ENCODE measurements at places on chromosomes 16 and 17.
A peak's percentile ranks its signal among the peaks of the same experiment; 100 is the strongest.

DNA sequence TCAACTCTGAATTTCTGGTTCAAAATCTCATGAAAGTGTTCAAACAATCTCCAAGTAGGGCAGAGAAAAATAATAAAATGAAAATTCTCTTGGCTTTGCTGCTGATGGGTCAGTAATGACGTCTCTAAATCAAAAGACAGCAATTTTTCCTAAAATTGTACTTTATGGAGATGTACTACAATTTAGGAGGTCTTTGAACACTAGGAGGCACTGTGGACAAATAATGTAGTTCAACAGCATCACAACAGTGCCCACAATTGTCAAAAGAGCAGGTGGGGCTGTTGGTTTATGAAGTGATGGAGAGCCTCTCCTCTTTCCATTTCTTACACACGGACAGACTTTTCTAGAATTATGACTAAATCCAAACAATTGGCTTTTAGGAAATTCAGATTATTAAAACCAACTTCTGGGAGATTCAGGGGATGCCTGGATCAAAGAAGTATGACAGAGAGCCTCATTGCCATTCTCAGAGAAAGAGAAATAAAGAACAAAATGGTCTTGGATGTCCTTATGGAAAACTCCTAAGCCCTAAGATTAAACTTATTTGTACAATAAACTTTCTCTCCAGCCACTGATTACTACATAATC lies 23.8 kb downstream of the EZH1 start:
- H3K27me3 ChIP-seq, result no peaks in the 10 kb centered on the region
- no peaks in the 10 kb centered on the region for H3K4me1 ChIP-seq
- H3K4me3 ChIP-seq, result no peak overlapping the region

GRCh38 chr17:12463102-12463501 lies 202.6 kb upstream of the MYOCD start:
- H3K27ac ChIP-seq, result no peak overlapping the region
- H3K4me3 ChIP-seq, result no peak overlapping the region
- no peaks in the 10 kb centered on the region for H3K4me1 ChIP-seq
- DNase-seq, result no peak

DNA sequence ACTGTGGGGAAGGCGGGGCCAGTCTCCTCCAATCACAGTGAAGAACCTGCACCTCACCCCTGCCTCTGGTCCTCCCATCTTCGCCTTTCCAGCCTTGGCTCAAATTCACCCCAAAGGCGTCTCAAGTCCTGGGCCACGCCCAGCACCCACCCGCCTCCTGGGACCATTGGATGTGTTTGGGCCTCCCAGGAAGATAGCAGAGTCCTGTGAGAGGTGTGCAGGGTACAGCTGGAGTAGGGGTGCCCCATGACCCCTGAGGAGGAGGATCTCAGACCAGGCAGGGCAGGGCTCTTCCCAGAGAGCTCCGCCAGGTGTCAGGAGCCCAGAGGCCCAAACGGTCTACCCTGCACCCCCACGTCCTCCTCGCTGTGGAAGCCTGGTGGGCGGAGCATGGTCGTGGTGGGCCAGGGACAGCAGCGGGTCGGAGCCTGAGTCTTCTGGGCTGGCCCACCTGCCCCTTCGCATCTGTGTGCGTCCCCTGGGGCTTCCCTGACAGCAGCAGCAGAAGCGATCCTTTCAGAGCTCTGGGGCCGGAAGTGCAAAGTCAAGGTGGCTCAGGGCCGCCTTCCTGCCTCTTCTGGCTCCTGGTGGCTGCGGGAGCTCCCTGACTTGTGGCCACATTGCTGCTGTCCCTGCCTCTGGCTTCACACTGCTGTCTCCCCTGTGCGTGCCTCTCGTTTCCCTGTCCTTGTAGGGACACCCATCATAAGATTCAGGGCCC lies 34.9 kb upstream of the ZNF469 start:
- DNase-seq, result peak; percentile 7
- H3K36me3 ChIP-seq, result no peaks in the 10 kb centered on the region
- H3K27ac ChIP-seq, result no peak overlapping the region
- H3K27me3 ChIP-seq, result peaks cover 2% of the 10 kb centered on the region

GRCh38 chr16:25087761-25088160 lies 23.8 kb upstream of the LCMT1 start:
- no peaks in the 10 kb centered on the region for H3K4me1 ChIP-seq
- no peak overlapping the region for H3K4me3 ChIP-seq

GRCh38 chr17:74274709-74275340 lies 791 bp downstream of the DNAI2 start:
- no peak overlapping the region for H3K4me3 ChIP-seq
- peaks cover 5% of the 10 kb centered on the region for H3K4me1 ChIP-seq
- DNase-seq, result no peak
- peaks cover 18% of the 10 kb centered on the region for H3K27me3 ChIP-seq
- H3K27ac ChIP-seq, result no peak overlapping the region
- H3K36me3 ChIP-seq, result no peaks in the 10 kb centered on the region

DNA sequence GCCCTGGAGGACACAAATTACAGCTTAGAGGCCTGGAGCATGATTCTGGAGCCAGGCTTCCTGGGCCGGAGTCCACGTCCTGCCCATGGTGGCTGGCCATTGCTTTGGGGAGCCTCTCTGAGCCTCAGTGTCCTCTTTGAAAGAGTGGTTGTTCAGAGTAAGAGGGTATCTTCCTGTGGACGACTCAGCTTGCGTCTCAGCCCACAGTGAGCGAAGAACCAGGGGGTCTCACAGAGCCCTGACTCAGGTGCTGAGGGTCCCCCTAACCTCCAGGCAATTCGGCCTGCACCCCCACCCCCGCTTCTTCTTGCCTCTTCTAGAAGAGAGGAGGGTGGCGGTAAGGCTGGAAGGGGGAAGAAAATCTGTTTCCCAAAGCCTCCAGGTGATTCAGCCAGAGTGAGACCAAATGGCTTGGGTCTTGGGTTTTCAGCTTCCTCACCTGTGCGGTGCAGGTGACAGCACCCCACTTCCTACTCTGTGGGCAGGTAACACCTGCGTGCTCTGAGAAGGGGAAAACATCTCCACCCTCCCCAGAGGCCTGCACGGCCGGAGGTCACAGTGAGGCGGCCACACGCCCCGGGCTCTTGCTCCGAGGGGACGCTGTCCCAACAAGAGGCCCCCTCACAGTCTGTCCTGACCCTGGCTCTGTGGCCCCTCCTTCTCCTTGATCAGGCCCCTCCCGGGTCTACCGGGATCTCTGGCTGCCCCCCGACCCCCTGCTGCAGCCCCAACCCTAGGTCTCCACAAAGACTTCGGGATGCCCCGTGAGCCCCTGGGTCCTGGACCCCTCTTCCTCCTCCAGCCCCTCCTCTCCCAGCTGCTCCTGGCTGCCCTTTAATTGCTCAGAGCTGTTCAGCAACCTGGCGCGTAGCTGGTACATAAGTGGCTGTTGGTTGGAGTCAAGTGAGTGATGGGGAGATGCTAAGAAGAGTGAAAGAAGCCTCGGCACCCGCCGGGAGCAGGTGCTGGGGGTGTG lies 119.2 kb downstream of the METRNL start:
- H3K4me3 ChIP-seq, result no peak overlapping the region
- no peaks in the 10 kb centered on the region for H3K36me3 ChIP-seq
- DNase-seq, result peak; percentile 32
- H3K27me3 ChIP-seq, result no peaks in the 10 kb centered on the region
- peaks cover 35% of the 10 kb centered on the region for H3K4me1 ChIP-seq
- H3K27ac ChIP-seq, result peak overlapping the region; percentile 44

GRCh38 chr16:89784406-89784805 lies 32.0 kb downstream of the FANCA start:
- H3K27me3 ChIP-seq, result no peaks in the 10 kb centered on the region
- no peaks in the 10 kb centered on the region for H3K36me3 ChIP-seq
- no peaks in the 10 kb centered on the region for H3K4me1 ChIP-seq
- no peak overlapping the region for H3K4me3 ChIP-seq
- DNase-seq, result no peak

- no peak for DNase-seq
- no peaks in the 10 kb centered on the region for H3K4me1 ChIP-seq
- no peaks in the 10 kb centered on the region for H3K27me3 ChIP-seq
- peak overlapping the region; percentile 23 for H3K27ac ChIP-seq
- no peaks in the 10 kb centered on the region for H3K36me3 ChIP-seq
- no peak overlapping the region for H3K4me3 ChIP-seq
These were observed 972.9 kb upstream of the SOX9 start for GRCh38 chr17:71147906-71148305.

- H3K27me3 ChIP-seq, result no peaks in the 10 kb centered on the region
- no peak overlapping the region for H3K4me3 ChIP-seq
- peak overlapping the region; percentile 16 for H3K27ac ChIP-seq
- peaks cover 31% of the 10 kb centered on the region for H3K4me1 ChIP-seq
These were observed 52.1 kb upstream of the TOB1 start for GRCh38 chr17:50918071-50918932.

DNA sequence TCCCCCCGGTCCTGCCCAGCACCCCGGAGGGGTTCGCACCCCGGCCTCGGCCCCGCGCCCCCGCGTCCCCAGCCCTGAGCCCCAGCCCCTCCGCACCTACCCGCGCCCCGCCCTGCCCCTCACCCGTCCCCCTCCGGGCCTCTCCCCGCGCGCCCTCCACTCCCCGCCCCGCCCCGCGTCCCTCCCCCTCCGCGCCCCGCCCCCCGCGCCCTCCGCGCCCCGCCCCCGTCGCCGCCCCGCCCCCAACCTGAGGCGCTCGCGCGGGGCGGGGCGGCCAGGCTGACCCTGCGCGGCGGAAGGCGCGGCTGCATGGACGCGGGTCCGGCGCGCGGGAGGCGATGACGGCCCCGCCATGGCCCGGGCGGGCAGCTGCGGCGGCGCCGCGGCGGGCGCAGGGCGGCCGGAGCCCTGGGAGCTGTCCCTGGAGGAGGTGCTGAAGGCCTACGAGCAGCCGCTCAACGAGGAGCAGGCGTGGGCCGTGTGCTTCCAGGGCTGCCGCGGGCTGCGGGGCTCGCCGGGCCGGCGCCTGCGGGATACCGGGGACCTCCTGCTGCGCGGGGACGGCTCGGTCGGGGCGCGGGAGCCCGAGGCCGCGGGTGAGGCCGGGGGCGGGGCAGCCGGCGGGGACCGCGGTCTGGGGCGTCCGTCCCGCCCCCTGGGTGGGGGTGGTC lies at the start of gene SPIRE2:
Gene SPIRE2, plus strand, starts transcription at position 277 of the 671 bp plus-strand sequence. Its CDS starts 76 bp downstream, at position 353.
- H3K27me3 ChIP-seq, result peaks cover 37% of the 10 kb centered on the region
- DNase-seq, result peak; percentile 84

DNA sequence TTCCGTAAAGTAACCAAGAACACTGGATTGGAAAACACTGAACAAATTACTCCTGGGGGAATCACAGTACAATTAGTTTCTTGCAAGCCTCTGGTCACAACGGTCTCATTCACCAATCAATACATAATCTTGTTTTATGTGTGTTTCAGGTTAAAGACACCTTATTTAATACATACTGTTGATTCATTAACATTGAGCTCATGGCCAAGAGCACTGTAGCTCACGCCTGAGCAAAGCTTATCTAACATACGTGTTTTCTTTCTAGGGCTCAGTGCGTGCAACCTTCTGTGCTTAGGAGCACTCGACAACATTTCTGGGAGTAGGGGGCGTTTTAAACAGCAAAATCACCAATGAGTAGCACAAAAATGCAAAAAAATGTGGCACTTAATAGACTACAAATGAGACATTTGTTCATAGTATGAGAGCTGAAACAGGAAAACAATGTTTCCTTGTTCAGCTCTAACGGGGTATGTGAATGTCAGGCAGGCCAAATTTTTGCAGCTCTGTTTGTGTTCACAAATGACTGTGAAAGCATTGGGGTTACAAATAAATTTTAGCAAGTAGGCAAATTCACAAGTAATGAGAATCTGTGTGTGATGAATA lies 206.2 kb downstream of the CNTNAP4 start:
- no peaks in the 10 kb centered on the region for H3K36me3 ChIP-seq
- H3K27me3 ChIP-seq, result no peaks in the 10 kb centered on the region
- H3K4me3 ChIP-seq, result no peak overlapping the region
- no peak overlapping the region for H3K27ac ChIP-seq
- DNase-seq, result no peak
- H3K4me1 ChIP-seq, result no peaks in the 10 kb centered on the region

GRCh38 chr16:77273-77806 lies 685 bp upstream of the MPG start:
- H3K27me3 ChIP-seq, result no peaks in the 10 kb centered on the region
- H3K4me1 ChIP-seq, result peaks cover 38% of the 10 kb centered on the region
- H3K4me3 ChIP-seq, result peak overlapping the region; percentile 91
- peak; percentile 67 for DNase-seq
- peaks cover 19% of the 10 kb centered on the region for H3K36me3 ChIP-seq
- H3K27ac ChIP-seq, result peak overlapping the region; percentile 94

GRCh38 chr17:2218426-2218825 lies 85.2 kb downstream of the SMG6 start:
- peaks cover 52% of the 10 kb centered on the region for H3K4me1 ChIP-seq
- H3K27ac ChIP-seq, result no peak overlapping the region
- no peak for DNase-seq
- no peaks in the 10 kb centered on the region for H3K36me3 ChIP-seq
- H3K27me3 ChIP-seq, result no peaks in the 10 kb centered on the region
- H3K4me3 ChIP-seq, result no peak overlapping the region

DNA sequence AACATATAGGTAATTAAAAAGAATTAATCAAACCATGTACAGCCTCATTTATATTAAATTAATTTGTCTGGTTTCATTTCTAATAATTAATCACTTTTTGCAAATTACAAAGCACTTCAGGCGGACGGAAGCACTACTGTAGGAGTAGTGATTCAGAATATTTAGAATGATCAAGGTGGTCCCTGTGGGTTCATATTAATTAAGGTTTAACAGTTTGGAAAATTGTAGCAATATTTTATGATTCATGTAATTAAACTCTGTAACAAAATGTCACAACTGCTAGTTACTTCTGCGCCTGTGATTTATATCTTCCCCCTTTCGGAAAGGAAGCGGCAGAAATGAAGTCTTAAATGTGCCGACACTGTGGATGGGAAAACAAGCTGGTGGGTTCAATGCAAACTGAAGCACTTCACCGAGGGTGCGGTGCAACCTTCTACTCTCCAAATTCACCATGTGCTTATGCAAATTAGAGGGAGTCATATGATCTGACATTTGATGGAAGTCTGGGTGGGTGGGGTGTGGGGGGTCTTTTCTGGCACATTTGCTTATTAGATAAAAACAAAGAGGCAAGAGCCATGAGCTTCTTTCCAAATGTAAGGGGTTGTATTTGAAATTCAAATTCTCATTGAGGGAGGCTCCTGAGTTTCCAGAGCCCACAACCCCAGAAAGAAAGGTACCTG lies 679.4 kb downstream of the TOX3 start:
- no peaks in the 10 kb centered on the region for H3K36me3 ChIP-seq
- DNase-seq, result no peak
- no peaks in the 10 kb centered on the region for H3K27me3 ChIP-seq
- no peak overlapping the region for H3K4me3 ChIP-seq
